A549 treated with GW870086 at 1 μM for 4 hours (cell line): ENCODE measurements at places on chromosomes 7 and 10. TPM values are rescaled to one million over a fixed set of nuclear protein-coding genes. Genes with fewer than 3 reads are reported as not detected.

C7orf33 gene
- total RNA-seq: not detected in 5 replicates

ADARB2 gene
- total RNA-seq: not detected in 5 replicates

SOSTDC1 gene
- total RNA-seq: not detected in 5 replicates

STN1 gene
- 22.0 to 26.3 TPM (median 24.6 TPM) in 5 replicates for total RNA-seq

CACNB2 gene
- total RNA-seq: not detected in 5 replicates

CYP3A4 gene
- 0.06 to 0.09 TPM in 2 of 5 replicates, not detected in the others for total RNA-seq

MYH16 gene
- total RNA-seq: 0.32 to 0.70 TPM (median 0.39 TPM) in 5 replicates

GPR37 gene
- total RNA-seq: 0.34 to 0.74 TPM (median 0.64 TPM) in 5 replicates

FOXI2 gene
- total RNA-seq: not detected in 5 replicates

SFRP4 gene
- total RNA-seq: 2.6 to 4.1 TPM (median 3.8 TPM) in 5 replicates

HOXA10 gene
- total RNA-seq: 6.9 to 7.2 TPM (median 7.1 TPM) in 5 replicates

CCDC3 gene
- 0.86 to 1.3 TPM (median 0.91 TPM) in 5 replicates for total RNA-seq

TBXAS1 gene
- 9.7 to 15.9 TPM (median 14.3 TPM) in 5 replicates for total RNA-seq

TUBAL3 gene
- 0.19 to 0.50 TPM (median 0.27 TPM) in 5 replicates for total RNA-seq

TMEM72 gene
- total RNA-seq: not detected in 5 replicates

GSTO2 gene
- total RNA-seq: 1.5 to 3.3 TPM (median 1.9 TPM) in 5 replicates

GPAM gene
- total RNA-seq: 5.4 to 7.4 TPM (median 6.4 TPM) in 5 replicates

XRCC2 gene
- 3.3 to 5.5 TPM (median 4.7 TPM) in 5 replicates for total RNA-seq

MYL7 gene
- total RNA-seq: not detected in 5 replicates

CNTNAP2 gene
- total RNA-seq: 0.02 to 0.09 TPM in 2 of 5 replicates, not detected in the others

NEBL gene
- 6.3 to 8.8 TPM (median 8.4 TPM) in 5 replicates for total RNA-seq

SCIN gene
- total RNA-seq: 0.31 to 0.82 TPM (median 0.41 TPM) in 5 replicates

INMT gene
- not detected in 5 replicates for total RNA-seq

PRSS2 gene
- not detected in 5 replicates for total RNA-seq

SSC4D gene
- 0.89 to 1.6 TPM (median 1.0 TPM) in 5 replicates for total RNA-seq

AKR1C4 gene
- 0.10 to 0.32 TPM (median 0.24 TPM) in 5 replicates for total RNA-seq

PTN gene
- total RNA-seq: not detected in 5 replicates

PKD2L1 gene
- total RNA-seq: 0.06 to 0.39 TPM (median 0.08 TPM) in 4 of 5 replicates, not detected in the other

GNGT1 gene
- total RNA-seq: not detected in 5 replicates

GPR85 gene
- not detected in 5 replicates for total RNA-seq

CLCN1 gene
- 0.03 to 0.08 TPM (median 0.03 TPM) in 3 of 5 replicates, not detected in the others for total RNA-seq

ANKRD26 gene
- 2.0 to 3.3 TPM (median 2.6 TPM) in 5 replicates for total RNA-seq

AKR1C3 gene
- total RNA-seq: 1,122 to 1,295 TPM (median 1,215 TPM) in 5 replicates

DGKB gene
- not detected in 5 replicates for total RNA-seq

ACTR3C gene
- 0.36 TPM in 1 of 5 replicates, not detected in the others for total RNA-seq

FAM241B gene
- 16.7 to 19.2 TPM (median 17.2 TPM) in 5 replicates for total RNA-seq

ELN gene
- total RNA-seq: 0.06 to 0.16 TPM (median 0.08 TPM) in 5 replicates

ANLN gene
- 56.3 to 80.4 TPM (median 71.0 TPM) in 5 replicates for total RNA-seq

PSMC2 gene
- total RNA-seq: 151 to 186 TPM (median 163 TPM) in 5 replicates

ENKUR gene
- total RNA-seq: 0.12 to 0.29 TPM (median 0.21 TPM) in 5 replicates

LRRC17 gene
- total RNA-seq: 0.06 to 0.14 TPM in 2 of 5 replicates, not detected in the others

TAS2R3 gene
- 0.14 TPM in 1 of 5 replicates, not detected in the others for total RNA-seq

FGFBP3 gene
- total RNA-seq: 2.3 to 2.7 TPM (median 2.6 TPM) in 5 replicates

ACSL5 gene
- total RNA-seq: 0.10 to 0.39 TPM (median 0.26 TPM) in 5 replicates

SP4 gene
- 0.69 to 1.2 TPM (median 1.1 TPM) in 5 replicates for total RNA-seq

HGF gene
- 0.03 to 0.07 TPM in 2 of 5 replicates, not detected in the others for total RNA-seq

EPO gene
- total RNA-seq: 0.09 TPM in 1 of 5 replicates, not detected in the others

GPRIN2 gene
- 30.6 to 40.9 TPM (median 37.8 TPM) in 5 replicates for total RNA-seq

COL28A1 gene
- total RNA-seq: 0.54 to 1.0 TPM (median 0.59 TPM) in 5 replicates

ZNF736 gene
- 0.02 to 0.23 TPM in 2 of 5 replicates, not detected in the others for total RNA-seq

CALCR gene
- total RNA-seq: not detected in 5 replicates

CALHM3 gene
- total RNA-seq: 0.10 to 0.35 TPM (median 0.22 TPM) in 4 of 5 replicates, not detected in the other

CCZ1 gene
- total RNA-seq: 74.2 to 83.0 TPM (median 77.6 TPM) in 5 replicates

GTPBP10 gene
- 22.1 to 27.3 TPM (median 25.1 TPM) in 5 replicates for total RNA-seq

FKBP9 gene
- total RNA-seq: 71.5 to 117 TPM (median 90.5 TPM) in 5 replicates

WNT8B gene
- total RNA-seq: not detected in 5 replicates
